Activated CD4-positive, alpha-beta memory T cell treated with anti-CD3 and anti-CD28 coated beads for 36 hours (primary cell): ENCODE measurements at places on chromosomes 6 and 20.

GRCh38 chr6:18312368-18312767 lies 48.0 kb upstream of the DEK start:
- DNase-seq, result no peak

- no peak for DNase-seq
Observed at GRCh38 chr20:45340236-45340847, 7.9 kb downstream of the SDC4 start.

- DNase-seq, result peak; percentile 63
Observed at GRCh38 chr6:16318538-16318937, 80.2 kb downstream of the GMPR start.

DNA sequence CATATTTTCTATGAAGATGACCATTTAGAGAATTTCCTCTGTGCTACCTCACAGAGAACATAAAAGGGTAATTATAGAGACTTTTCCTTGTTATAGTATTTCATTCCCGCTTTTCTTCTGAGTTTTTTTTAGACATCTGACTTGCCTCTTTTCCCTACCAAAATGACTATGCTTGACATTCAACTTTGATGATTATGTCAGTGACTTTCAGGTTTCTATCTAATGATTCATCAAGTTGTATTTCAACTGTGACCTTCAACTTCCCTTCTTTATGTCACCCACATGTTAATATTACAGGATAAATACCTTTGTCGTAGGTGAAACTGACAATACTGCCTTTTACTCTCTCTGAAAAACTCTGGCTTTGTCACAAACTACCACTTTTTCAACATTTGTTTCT lies 95.3 kb downstream of the MLIP start:
- no peak for DNase-seq

GRCh38 chr20:57448764-57449354 lies 57.7 kb downstream of the RBM38 start:
- DNase-seq, result no peak

- no peak for DNase-seq
Observed at GRCh38 chr6:34090529-34090928, 55.4 kb downstream of the GRM4 start.
